ENCODE measurements at places on chromosomes 11 and 22.

DNA sequence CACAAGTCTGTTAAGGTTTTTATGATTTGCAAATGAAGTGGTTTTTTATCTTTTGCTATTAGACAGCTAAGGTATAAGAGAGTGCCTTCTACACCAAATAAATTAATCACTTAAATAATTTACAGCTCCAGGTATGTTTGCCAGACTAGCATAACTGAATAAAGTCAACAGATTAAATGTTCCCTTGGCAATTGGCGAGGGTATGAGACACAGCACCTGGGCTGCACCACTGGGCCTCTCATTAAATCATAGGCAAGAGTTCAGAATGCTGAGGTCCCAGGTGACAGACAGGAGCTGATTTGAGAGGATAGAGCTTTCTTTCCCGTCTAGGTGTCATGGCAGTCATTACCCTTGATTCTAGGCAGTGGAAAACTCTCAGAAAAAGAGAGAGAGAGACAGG, 62.6 kb upstream of the WT1 start:
- no peak for DNase-seq

GRCh38 chr11:67264877-67265632, 1.2 kb upstream of the GRK2 start:
- no peak for DNase-seq

- DNase-seq, result peak; percentile 52
Observed at GRCh38 chr22:26669060-26669481, 11.7 kb downstream of the MIAT start.

- peak; percentile 50 for DNase-seq
Observed at GRCh38 chr11:35664977-35665441, 2.4 kb downstream of the TRIM44 start.

- peak; percentile 82 for DNase-seq
Observed at GRCh38 chr11:37409124-37409523, 811.1 kb upstream of the RAG2 start.
